ENCODE measurements at places on chromosomes 13 and 19. TPM values are rescaled to one million over a fixed set of nuclear protein-coding genes. Genes with fewer than 3 reads are reported as not detected.

PRTN3 gene
- total RNA-seq = 0.26 TPM

GRCh38 chr19:17599780-17600179 is 44.3 kb downstream of the COLGALT1 start:
- no peak for DNase-seq

DNA sequence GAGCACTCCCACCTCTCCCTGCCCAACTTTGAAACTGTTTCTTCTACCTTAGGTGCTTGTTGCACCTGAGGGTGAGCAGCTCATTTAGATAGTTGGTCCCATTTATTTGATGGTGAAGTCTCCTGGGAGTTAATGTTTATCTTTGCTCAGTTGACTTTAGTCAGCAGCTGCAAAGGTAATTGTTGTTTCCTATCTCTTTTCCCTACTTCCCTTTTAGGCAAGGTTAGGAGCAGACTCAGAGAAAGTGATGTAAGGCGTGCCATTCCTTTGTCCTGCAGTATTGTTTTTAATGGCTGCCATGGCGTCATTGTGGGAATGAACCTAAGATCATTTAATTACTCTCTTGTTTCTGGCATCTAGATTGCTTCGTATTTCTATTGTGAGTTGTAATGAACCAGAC is 11.6 kb downstream of the AKAP11 start:
- no peak for DNase-seq

DNA sequence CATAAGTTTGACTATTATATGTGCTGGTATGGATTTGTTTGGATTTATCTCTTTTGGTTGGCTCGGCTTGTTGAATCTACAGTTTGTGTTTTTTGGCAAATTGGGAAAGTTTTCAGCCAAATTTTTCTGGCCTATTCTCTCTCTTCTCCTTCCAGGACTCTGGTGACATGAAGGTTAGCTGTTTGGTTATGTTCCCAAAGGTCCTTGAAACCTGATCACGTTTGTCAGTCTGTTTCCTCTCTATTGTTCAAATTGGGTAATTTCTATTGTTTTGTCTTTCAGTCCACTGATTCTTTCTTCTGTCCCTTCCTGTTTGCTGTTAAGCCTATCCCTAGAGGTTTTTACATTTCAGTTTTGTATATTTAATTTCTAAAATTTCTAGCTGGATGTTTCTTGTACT is 81.5 kb upstream of the SHISA2 start:
- DNase-seq = no peak

DNA sequence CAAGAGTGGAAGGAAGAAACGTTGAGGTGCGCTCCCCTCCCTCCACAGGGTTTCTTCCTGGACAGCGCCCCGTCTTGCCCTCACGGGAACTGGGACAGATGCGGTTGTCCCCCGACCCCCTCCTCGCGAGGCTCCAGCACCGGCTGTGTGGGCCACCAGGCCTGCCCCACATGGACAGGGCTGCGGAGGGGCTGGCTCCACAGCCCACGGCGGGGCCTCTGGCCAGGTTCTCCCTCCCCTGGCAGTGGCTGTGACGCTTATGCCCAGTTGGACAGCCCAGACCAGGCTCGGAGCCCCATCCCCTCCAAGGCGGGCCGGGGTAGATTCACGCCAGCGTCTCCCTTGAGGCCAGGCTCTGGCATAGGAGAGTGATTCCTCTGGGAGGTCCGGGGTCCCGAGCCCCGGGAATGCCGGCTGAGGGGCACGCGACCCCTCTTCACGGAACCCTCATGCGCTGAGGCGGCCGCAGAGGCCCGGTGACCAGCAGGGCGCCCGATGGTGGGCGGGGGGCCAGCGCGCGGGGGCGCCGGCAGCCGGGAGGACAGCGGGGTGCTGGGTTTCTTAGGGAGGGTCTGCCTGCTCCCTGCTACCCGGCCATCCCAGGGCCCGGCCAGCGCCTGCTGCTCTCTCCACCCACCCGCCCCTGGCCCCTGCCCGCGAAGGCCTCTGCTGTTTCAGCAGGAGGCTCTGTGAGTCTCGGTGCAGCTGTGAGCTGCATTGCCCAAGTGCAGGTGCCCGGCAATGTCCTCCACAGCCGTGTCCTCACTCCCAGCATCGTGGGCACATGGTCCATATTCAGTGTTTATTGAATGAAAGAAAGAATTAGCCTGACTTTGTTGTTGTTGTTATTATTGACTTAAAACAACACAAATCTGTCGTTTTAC is 20.3 kb upstream of the GAS6 start:
- no peak for DNase-seq

DNA sequence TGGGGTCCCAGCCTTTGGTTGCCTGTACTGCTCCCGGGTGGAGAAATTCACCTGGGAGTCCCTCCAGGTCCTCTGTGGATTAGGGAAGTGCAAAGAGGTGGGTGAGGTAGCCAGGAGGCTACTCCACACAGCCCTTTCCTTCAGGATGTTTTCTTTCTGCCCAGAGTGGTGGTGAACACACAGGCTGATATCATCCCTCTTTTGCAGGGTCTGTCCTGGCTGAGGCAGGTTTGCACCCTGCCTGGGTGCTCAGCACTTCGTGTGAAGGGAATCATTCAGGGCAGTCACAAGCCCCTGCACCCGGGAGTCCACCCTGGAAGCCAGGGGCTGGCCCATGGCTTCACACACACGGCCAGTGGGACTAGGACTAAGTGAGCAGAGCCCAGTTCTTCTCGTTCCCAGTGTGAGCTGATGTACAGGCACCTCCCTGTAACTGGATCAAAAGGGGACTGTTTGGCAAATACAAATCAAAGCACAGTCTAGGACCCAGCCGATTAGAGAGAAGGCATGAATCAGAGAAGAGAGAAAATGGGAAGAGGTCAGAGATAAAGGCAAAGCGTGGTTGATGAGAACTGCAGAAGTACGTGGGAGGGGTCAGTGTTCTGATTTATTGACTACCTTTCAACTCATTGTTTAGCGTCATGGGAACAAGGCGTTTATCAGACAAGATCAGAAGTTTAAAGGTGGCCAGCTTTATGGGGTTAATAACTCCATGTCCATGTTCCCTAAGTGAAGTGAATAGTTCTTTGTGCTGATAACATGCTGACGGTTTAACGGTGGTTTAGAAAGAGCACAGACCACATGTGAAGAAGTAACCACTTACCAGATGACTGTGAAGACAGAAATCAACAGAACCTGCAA is 30.4 kb upstream of the SPATA13 start:
- no peak for DNase-seq

RASA3 gene
- total RNA-seq = 17.8 TPM

SYNGR4 gene
- total RNA-seq = not detected

DNA sequence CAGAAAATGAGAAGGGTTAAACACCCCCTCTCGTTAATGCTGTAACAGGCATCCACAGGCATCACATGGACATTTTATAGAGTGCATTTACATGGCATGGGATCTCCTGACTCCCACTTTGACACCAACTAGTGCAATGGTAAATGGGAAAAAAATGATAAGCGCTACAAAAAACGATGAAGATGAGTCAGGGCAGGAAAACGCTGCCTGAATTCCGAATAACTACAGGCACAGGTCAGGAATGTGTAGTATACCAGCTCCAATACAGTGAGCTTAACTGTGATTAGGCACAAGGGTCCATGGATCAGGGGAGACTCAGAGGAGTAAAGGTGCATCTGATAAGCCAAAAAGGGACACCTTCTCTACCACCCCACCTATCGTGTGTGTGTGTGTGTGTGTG is 223.6 kb downstream of the FOXO1 start:
- DNase-seq = no peak

NCAN gene
- total RNA-seq = 0.42 TPM

KLK7 gene
- total RNA-seq = 0.32 TPM

SRRM5 gene
- total RNA-seq = not detected
